Muscle of leg (tissue), 16 donors: ENCODE measurements at places on chromosomes 12 and 14. TPM values are rescaled to one million over a fixed set of nuclear protein-coding genes. Genes with fewer than 3 reads are reported as not detected.

The ERBB3 gene
- total RNA-seq: 126 TPM

The FAM222A gene
- 4.7 TPM for total RNA-seq

DNA sequence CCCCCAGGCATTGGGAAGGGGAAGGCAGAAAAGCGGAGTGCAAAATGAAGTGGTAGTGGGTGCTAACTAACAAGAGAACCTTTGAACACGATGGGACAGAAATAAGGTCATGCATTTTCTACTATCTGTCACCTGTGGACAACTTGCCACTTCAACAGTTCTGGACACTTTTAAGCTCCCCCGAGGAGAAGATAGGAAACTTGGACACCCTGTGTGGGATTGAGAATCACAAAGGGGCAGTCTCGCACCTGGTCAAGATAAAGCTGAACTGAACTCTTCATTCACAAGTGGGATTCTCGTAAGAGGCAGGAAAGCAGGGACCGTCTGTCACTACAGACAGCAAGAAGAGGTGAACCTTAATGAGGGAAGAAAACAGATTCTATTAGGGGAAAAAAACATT, 51.6 kb downstream of the EIF2S3B start:
- H3K27ac ChIP-seq: no peak overlapping the region
- no peaks in the 10 kb centered on the region for H3K36me3 ChIP-seq
- no peaks in the 10 kb centered on the region for H3K27me3 ChIP-seq
- H3K4me1 ChIP-seq: no peaks in the 10 kb centered on the region

DNA sequence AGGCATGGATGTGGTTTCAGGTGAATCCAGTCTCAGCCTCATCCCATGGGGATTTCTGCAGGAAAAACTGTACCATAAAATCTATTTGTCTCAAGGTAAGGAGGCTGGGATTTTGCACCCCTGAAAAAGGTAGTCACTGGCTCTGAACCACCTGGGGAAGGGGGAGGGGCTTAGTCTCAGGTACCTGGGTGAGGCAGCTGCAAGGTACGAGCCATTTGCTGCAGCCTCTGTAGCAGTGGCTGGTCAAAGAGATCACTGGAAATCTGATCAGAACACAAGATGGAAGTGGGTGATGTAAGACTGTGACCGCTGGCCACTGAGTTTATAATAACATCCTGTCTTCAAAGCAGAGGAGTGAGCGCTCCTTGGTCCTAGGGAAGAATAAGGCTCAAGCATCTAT, 209.9 kb upstream of the NOS1 start:
- no peaks in the 10 kb centered on the region for H3K4me1 ChIP-seq
- H3K4me3 ChIP-seq: no peak overlapping the region
- no peaks in the 10 kb centered on the region for H3K36me3 ChIP-seq
- no peak overlapping the region for H3K27ac ChIP-seq
- DNase-seq: no peak
- peaks cover 3% of the 10 kb centered on the region for H3K27me3 ChIP-seq

DNA sequence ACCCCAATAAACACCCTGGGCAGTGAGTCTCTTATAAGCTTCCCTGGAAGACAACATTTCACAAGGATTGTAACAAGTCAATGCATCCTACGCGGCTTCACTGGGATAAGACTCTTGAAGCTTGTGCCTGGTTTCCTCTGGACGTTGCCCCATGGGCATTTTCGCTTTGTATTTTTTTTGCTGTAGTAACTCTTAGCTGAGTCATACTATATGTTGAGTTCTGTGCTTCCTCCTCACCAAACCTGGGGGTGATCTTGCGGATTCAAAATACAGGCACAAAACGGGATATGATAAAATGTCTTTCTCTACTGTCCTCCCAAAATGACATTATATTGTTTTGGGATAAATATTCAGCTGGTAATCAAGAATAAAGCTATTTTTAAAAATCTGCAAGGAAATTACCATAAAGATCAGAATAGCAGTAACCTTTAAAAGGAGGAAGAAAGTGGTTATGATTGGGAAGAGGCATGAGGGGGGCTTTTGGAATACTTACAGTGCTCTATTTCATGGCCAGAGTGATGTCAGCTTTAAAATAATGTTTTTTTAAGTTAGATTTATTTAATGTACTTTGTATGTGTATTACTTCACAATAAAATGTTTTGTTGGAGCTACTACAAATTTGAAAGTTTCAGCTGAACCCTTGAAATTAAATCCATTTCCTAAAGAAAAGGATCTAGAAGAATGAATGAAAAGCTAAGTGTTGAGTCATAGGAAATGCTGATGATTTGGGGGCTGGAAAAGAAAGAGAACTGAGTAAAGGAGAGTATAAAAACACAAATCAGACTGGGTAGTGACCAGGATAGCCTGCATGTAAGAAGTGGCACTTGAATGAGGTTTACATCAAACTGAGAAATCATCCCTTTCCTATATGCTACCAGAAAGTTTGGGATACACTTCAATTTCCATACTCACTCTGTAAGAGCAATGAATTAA, 14.7 kb downstream of the BTBD7 start:
- H3K27me3 ChIP-seq: no peaks in the 10 kb centered on the region
- no peaks in the 10 kb centered on the region for H3K36me3 ChIP-seq
- no peaks in the 10 kb centered on the region for H3K4me1 ChIP-seq
- no peak overlapping the region for H3K27ac ChIP-seq
- peak; percentile 33 for DNase-seq

The TNFAIP2 gene
- 46.3 TPM for total RNA-seq

DNA sequence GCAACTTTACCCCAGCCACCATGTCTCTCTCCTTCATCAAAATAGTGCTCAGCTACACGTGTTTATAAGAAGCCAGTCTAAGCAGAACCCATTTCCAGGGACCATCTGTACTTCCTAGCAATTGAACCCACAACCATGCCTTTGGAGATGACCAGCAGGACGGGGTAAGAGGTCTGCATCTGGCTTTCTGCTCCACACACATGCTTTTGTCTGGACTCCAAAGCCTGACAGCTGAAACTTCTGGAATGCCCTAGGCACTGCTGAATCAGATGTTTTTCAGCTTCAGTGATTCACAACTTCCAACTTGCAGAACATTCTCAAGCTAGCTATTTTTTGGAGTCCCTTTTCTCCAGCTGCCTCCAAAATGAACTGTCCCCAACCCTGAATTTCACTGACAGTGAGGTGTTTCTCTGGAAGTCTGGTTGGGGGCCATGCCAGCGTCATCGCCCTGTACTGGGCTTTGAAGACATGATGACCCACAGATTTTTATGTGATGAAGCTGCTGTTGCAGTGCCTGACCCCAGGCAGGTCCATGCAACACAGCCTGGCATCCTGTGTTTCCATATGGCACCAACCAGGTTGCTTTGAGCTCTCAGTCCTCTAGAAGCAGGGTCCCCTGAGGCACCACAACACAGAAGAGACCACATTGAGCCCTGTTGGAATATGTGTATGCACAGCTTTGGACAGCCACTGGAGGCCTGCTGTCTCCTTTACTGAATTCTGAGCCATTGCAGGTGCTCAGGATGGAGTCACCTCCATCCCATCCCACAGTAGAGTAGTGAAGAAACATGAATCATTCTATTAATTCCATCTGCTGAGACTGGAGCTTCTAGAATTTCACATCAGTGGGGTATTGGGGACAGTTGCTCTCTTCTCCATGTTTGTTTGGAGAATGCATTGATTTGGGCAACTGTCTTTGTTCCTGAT, 80.2 kb downstream of the NUAK1 start:
- H3K27me3 ChIP-seq: no peaks in the 10 kb centered on the region
- H3K4me1 ChIP-seq: peaks cover 3% of the 10 kb centered on the region

- H3K27me3 ChIP-seq: peaks cover 35% of the 10 kb centered on the region
- peaks cover 50% of the 10 kb centered on the region for H3K4me1 ChIP-seq
- no peak overlapping the region for H3K4me3 ChIP-seq
- DNase-seq: no peak
- no peak overlapping the region for H3K27ac ChIP-seq
These were observed 2.2 kb downstream of the ASIC1 start for GRCh38 chr12:50059440-50060119.

DNA sequence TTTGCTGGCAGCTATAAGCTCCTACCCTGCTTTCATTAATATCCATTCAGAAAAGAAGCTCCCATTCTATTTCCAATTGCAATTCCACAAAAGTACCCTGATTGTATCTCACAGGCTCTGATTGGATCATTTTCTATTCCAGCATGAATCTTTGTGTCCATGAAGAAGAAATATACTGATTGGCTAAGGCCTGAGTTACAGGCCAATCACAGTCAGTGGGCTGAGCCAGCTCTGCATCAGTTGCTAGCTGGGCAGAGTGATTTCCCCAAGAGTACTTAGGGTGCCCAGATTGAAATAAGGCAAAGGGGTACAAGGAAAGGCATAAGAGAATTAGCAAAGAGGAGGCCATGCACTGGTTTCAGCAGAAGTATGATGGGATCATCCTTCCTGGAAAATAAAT, 14.4 kb downstream of the ART4 start:
- no peak overlapping the region for H3K4me3 ChIP-seq
- H3K4me1 ChIP-seq: no peaks in the 10 kb centered on the region
- no peak for DNase-seq
- H3K27me3 ChIP-seq: no peaks in the 10 kb centered on the region

DNA sequence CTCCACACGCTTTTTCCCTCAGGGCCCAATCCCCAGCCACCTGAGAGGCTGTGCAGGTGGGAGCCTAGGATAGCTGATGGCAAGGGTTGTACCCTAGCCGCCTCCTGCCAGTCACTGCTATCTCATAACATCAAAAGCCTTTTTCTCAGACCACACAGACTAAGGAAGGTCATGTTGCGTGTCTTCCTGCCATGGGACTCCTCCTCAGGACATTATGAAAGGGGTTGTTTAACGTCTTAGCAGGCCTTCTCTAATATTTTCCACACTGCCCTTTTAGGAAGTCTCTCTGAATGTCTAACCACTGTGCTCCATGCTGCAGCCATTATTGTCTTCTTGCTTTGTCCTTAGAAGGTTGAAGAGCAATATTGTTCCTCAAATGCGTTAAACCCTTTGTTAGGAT, 7.6 kb upstream of the SMUG1 start:
- peaks cover 2% of the 10 kb centered on the region for H3K27me3 ChIP-seq
- H3K4me3 ChIP-seq: no peak overlapping the region
- DNase-seq: peak; percentile 50
- peaks cover 41% of the 10 kb centered on the region for H3K4me1 ChIP-seq
- H3K27ac ChIP-seq: peak overlapping the region; percentile 99

The SYNE2 gene
- total RNA-seq: 50.0 TPM

- peaks cover 12% of the 10 kb centered on the region for H3K36me3 ChIP-seq
- DNase-seq: no peak
- H3K27ac ChIP-seq: peak overlapping the region; percentile 98
- no peaks in the 10 kb centered on the region for H3K27me3 ChIP-seq
These were observed 1.6 kb upstream of the CDKN1B start for GRCh38 chr12:12715459-12716150.

DNA sequence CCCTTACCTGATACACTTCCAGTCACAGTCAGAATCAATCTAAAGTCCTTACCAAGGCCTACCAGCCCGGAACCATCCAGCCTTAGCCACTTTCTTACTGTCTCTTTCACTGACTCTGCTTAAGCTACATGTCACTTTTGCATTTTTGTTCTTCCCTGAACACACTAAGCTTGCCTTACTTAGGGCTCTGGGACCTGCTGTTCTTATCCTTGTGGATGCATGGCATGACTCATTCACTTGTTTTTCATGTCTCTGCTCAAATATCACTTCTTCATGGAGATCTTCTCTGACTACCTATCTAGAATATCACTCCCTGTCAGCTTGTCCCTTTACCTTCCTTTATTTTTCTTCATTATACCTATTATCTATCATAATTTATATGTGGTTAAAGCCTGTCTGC, 65.6 kb upstream of the ZDHHC17 start:
- no peak overlapping the region for H3K4me3 ChIP-seq
- DNase-seq: no peak
- H3K36me3 ChIP-seq: no peaks in the 10 kb centered on the region
- peak overlapping the region; percentile 54 for H3K27ac ChIP-seq

The NTS gene
- total RNA-seq: 1.1 TPM

GRCh38 chr12:102435827-102436436, 44.4 kb downstream of the IGF1 start:
- no peak overlapping the region for H3K4me3 ChIP-seq
- H3K27ac ChIP-seq: no peak overlapping the region
- no peaks in the 10 kb centered on the region for H3K36me3 ChIP-seq

- H3K27me3 ChIP-seq: no peaks in the 10 kb centered on the region
- no peak overlapping the region for H3K4me3 ChIP-seq
These were observed 100.7 kb upstream of the ATF7IP start for GRCh38 chr12:14264778-14265177.

DNA sequence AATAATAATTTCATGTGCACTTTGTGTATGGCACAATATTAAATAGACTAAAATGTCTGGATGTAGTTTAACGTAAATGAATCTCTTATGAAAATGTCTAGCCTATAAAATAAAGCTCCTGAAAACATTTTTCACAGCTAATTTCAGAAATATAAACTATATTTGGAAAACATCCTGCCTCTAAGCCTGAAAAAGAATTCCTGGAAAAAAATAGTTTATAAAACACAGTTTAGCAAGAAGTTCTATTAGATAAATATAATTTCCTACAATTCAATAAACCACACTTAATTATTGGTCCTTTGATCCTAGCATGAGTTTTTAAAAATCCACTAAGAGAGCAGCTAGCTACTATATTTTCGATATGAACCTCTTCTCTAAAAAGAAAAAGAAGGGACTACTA, 159.9 kb downstream of the ADAMTS20 start:
- DNase-seq: no peak
- H3K36me3 ChIP-seq: no peaks in the 10 kb centered on the region
- H3K27me3 ChIP-seq: no peaks in the 10 kb centered on the region
- no peak overlapping the region for H3K4me3 ChIP-seq
- no peaks in the 10 kb centered on the region for H3K4me1 ChIP-seq

DNA sequence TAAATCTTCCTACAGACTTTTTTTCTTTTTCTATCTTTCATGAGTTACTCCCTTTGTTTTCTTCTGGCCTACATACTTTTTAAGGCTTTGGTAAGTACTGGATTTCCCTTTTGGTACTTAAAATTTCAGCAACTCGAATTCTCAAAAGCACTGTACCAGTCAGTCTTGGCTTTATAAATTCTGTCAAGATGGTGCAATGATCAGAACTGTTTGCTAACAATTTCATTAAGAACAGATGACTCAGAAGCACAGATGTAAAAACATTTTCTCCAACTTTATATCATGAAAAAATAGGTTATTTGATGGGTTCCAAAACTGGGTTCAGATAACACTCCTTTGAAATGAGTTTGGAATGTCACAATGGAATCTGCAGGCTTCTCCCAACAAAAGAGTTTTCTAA, 1961.8 kb upstream of the FLRT2 start:
- H3K4me3 ChIP-seq: no peak overlapping the region
- no peaks in the 10 kb centered on the region for H3K4me1 ChIP-seq
- DNase-seq: no peak
- H3K36me3 ChIP-seq: no peaks in the 10 kb centered on the region

The RFLNA gene
- 8.7 TPM for total RNA-seq

GRCh38 chr14:91125271-91125660, 11.4 kb downstream of the DGLUCY start:
- H3K27me3 ChIP-seq: no peaks in the 10 kb centered on the region
- no peak overlapping the region for H3K4me3 ChIP-seq
- DNase-seq: no peak
- peaks cover 6% of the 10 kb centered on the region for H3K4me1 ChIP-seq

The NKX2-1 gene
- not detected for total RNA-seq

The HSP90B1 gene
- 337 TPM for total RNA-seq

The CLEC4D gene
- total RNA-seq: not detected
